ENCODE measurements at places on chromosomes 16 and 17.

DNA sequence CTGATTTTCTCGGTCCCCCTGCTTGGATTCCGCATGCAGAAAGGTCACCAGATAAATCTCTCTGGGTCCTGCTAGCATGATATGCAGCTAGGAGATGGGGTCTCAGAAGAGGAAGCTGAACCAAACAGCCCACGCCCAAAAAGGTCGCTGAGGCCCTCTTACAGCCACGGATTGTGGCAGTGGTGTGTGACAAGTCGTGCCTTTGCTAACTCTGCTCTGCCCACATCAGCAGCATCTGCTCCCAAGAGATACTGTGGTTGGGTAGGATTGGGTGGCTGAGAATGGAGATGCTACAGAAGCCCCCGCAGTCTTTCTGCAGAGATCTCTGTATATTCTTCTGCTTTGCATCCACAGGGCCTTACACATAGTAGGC, 15.2 kb upstream of the SKAP1 start:
- DNase-seq, result no peak

- DNase-seq, result no peak
Observed at GRCh38 chr16:10767127-10767526, 23.5 kb downstream of the NUBP1 start.

DNA sequence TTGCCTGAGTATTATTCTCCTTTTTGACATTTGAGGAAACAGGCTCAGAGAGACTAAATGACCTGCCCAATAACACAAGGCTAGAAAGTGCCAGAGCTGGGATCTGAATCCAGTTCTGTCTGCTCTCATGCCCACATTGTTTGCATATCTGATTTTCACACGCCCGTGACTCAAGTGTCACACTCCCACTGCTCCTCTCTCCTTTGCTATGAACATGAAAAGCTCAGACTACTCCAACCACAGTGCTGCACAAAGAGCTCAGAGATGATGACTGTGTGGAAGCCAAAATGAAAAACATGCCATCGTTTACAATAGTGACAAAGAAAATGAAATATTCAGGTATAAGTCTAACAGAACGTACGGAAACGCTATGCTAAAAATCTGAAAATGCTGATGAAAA, 107.9 kb downstream of the SMG6 start:
- no peak for DNase-seq

GRCh38 chr17:5668557-5669138, 84.3 kb upstream of the NLRP1 start:
- DNase-seq, result no peak

- DNase-seq, result no peak
Observed at GRCh38 chr16:68247400-68247799, 2.2 kb downstream of the PLA2G15 start.

GRCh38 chr17:3667366-3668278, 756 bp downstream of the TAX1BP3 start:
- peak; percentile 79 for DNase-seq

DNA sequence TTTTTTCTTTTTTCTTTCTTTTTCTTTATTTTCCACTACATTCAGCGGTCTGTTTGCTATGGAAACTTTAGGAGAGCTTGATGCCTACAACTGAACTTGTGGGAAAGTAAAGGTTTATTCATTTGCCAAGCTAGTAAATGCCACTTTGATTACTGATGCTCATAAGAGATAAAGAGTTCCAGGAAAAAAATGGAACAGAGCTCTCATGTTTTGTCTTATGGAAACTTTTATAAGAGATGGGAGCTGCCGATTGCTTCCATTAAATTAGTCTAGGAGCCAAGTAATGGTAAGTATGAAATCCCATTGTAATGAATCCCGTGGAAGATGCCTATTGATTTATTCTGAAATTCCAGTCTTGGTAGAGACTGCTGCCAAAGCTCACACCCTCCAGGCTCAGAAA, 7.1 kb downstream of the ANKFN1 start:
- DNase-seq, result no peak

DNA sequence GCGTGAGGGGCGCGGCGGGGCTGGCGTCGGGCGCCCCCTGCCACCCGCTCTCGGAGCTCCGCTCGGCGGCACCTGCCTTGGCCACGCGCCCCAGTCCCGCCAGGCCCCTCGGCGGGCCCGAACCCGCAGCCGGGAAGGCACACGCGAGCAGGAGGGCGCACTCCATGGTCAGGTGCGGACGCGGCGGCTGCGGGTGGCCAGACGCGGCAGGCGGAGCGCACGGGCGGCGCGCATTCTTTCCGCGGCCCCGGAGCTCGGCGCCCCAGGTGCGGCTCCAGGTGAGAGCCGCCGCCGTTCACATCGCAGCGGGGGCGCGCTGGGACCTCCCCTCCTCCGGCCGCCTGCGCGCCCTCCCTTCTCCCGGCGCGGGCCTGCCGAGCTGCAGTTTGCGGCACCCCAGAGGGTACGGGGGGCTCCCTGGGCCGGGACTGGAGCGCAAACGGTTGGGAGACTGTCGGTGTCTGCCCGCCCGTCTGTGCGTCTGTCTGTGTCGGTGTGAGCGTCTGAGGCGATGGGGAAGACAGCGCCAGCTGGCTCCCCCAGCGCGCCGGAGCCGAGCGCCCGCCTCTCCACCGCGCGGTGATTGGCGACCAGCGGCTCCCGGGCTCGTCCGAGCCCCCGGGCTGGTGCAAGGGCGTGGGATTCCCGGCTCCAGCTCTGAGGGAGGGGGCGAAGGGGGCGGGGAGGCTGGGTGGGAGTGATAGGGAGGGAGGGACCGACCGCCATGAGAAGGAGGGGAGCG, at the start of gene ADAMTS18:
TSS of gene ADAMTS18 (minus strand) at position 505 of the 742 bp plus-strand sequence. CDS start at position 166, 339 bp downstream.
- DNase-seq, result no peak

- no peak for DNase-seq
Observed at GRCh38 chr17:29069526-29070041, 26.6 kb downstream of the PIPOX start.

DNA sequence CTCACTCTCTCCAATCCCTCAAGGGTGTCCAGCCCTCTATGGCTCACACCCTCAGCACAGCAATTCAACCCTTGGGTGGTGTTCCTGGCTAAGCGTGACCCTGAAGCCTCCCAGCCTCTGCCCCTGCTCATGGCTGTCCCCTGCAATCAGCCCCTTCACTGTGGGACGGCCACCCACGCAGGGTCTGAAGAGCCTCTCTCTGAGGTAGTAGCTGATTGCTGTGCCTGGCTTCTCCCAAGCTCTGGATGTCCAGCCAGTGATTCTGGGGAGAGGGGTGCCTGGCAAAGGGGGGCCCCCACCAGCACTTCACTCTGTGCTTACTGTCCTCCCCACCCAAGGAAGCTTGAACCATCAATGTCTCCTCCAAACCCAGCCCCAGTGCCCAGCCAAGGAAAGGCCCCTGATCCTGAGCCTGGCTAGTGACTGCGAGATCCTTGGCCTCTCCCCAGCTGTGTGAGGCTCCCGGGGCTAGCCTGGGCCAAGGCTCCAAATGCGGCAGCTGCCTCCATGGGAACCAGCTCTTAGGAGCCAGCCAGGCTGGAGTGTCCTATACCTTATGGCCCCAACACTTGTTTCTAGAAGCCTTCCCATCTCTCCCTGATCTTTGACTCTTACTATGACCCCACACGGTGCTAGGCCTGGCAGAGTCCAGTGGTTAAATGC, 9.9 kb downstream of the MTSS2 start:
- no peak for DNase-seq

- no peak for DNase-seq
Observed at GRCh38 chr16:11493531-11493929, 93.2 kb downstream of the LITAF start.

DNA sequence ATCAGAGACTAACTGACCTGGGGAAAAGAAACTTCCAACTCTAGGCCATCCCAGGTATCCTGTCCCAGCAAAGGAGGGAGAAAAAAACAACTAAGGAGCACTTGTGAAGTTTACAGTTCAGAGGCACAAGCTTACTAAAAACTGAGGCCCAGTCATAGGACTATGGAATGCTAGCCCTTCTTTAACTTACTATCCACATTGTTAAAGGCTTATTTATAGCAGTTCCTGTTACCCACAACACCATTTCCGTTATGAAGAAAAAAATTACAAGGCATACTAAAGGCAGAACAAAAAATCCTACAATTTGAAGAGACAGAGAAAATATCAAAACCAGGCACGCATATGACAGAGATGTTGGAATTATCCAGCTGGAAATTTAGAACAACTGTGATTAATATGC, 159.1 kb downstream of the CDH11 start:
- DNase-seq, result peak; percentile 59

- DNase-seq, result no peak
Observed at GRCh38 chr17:56257075-56257474, 103.8 kb downstream of the ANKFN1 start.

GRCh38 chr16:3595110-3595486, 16.3 kb downstream of the SLX4 start:
- no peak for DNase-seq

- DNase-seq, result no peak
Observed at GRCh38 chr17:17590141-17590751, 1.3 kb downstream of the PEMT start.

DNA sequence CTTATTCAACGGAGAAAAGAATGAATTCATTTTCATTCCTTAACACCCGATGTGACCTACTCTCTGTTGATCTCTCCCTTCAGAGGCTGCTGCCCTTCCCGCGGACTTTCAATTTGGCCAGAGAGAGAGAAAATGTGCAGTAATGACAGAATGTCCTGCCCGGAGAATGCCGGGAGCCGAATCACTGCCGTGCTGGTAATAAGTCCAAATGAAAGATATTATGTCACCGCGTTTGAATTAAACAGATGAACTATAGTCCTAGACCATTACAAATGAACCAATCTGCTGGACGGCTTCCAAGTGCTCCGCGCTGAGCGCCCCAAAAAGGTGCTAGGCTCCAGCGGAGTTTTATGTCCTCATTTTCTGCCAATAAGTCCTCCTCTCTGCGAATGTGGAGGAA, 14.7 kb upstream of the C16orf82 start:
- no peak for DNase-seq

- DNase-seq, result no peak
Observed at GRCh38 chr17:28567604-28568003, 3.7 kb downstream of the PIGS start.

GRCh38 chr16:13036600-13036999, 135.2 kb downstream of the SHISA9 start:
- peak; percentile 3 for DNase-seq

- DNase-seq, result no peak
Observed at GRCh38 chr16:12498077-12498476, 305.6 kb downstream of the CPPED1 start.

DNA sequence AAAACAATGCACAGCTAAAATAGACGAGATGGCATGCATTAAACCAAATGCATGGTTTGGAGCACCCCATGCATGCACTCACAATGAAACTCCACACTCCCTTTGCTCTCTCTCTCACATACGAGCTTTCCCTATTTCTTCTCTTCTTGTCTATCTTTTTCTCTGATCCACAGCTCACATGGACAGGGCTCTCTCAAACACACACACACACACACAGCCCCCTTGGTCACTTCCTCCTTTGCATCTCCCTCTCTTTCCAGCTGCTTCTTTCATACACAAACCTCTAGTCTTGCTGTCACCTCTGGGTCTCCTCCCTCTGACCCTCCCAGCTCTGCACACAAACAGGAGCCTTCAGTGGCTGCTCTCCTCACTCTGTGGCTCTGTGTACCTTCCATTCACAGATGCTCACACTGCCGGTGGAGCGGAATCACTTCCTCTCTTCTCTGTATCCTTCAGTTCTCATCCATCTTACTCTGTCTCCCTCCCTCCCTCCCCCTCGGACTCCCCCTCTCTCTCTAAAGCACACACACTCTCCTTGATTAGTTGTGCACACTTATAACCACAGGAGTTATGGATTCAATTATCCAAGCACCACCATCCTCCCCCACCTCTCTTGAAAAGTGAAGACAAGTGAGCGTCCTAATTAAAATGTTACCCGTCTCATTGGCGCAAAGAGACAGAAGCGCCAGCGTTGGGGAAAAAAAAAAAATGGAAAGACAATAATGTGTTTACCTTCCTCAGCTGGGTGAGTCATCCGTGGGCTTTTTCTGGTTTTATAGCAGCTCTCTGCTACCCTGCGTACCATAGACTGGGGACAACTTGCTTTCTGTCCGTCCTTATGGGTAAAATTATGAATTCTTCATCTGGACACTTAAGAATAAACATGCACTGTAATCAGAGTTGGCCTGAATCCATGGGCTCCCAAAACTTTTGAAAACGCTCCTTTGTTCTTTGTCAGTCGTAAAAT, 90.8 kb downstream of the SHISA6 start:
- DNase-seq, result no peak

DNA sequence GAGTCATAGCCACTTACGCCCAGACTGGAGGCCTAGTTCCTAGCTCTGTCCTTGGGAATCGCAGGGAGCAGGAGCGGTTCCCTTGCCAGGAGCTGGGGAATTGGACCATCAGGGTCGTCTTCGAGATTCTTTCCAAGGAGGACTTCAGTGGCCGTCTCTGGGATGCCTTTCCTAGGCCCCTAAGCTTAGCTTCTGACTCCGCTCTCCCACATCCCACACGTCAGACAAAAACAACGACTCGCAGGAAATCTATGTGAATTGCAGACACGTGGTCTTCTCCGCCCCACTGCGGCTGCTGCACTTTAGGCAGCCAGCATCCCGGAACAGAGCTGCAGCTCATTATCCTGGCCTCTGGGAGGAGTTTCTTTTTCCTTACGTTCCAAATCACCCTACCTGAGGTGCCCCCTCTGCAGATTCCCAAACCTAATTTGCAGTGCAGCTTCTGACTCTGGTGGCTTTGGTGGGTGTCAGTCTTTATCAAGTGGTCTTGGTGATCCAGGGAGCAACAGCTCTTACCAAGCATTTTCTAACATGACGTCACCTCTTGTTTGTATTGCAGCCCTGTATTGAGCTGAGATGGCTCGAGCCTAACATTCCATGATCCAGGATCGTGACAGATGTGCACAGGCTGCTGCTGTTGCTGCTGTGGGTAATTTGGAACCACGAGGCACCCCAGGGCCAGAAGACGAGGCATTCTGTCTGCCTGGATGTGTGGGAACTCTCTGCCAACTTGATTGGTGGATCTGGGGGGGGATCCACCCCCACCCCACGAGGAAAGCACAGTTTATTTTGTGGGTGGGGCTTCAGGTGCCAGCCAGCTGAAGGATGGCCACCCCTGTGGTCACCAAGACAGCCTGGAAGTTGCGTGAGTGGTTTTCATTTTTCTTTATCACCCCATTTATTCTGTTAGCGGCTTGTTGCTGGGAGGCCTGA, 1.1 kb downstream of the KATNB1 start:
- peak; percentile 82 for DNase-seq
